ENCODE measurements at places on chromosomes 5 and 9.

DNA sequence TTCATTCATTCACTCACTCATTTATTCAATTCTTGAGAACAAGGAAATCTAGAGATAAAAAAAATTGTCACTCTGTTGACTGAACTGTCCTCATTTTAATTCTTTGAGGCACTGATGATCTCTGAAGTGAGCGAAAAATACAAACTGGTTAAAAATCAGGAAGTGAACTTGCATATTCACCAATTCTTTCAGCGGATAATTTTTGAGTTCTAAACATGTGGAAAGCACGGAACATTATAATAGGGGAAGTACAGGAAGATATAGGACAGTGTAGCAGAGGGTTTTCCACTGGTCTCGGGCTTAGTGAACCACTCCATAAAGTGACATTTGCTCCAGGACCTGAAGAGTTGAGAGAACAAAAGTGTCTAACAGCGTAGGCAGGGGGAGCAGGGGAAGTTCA is 169.5 kb downstream of the TLR4 start:
- DNase-seq, result no peak

DNA sequence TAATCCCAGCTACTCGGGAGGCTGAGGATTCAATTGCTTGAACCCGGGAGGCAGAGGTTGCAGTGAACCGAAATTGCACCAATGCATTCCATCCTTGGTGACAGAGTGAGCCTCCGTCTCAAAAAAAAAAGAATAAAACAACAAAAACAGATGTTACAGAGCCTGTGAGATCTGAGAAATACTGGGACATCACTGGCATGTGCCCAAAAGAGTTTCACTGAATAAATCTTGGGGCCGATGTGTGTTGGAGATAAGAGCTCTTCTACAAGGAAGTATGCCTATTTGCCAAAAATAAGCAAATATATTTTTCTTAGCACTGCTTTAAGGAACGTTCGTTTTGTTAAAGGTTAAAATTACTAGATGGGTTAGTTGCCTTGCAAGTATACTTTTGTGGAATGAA is 55.1 kb downstream of the KIAA1958 start:
- no peak for DNase-seq

- DNase-seq, result no peak
Measured at GRCh38 chr9:73138516-73138915, 13.1 kb upstream of the ANXA1 start.

GRCh38 chr5:88884608-88884877 is 1.6 kb upstream of the MEF2C start:
- no peak for DNase-seq

GRCh38 chr5:21212026-21212425 is 1224.0 kb upstream of the CDH18 start:
- no peak for DNase-seq

GRCh38 chr5:174693697-174694385 is 30.5 kb upstream of the MSX2 start:
- no peak for DNase-seq

DNA sequence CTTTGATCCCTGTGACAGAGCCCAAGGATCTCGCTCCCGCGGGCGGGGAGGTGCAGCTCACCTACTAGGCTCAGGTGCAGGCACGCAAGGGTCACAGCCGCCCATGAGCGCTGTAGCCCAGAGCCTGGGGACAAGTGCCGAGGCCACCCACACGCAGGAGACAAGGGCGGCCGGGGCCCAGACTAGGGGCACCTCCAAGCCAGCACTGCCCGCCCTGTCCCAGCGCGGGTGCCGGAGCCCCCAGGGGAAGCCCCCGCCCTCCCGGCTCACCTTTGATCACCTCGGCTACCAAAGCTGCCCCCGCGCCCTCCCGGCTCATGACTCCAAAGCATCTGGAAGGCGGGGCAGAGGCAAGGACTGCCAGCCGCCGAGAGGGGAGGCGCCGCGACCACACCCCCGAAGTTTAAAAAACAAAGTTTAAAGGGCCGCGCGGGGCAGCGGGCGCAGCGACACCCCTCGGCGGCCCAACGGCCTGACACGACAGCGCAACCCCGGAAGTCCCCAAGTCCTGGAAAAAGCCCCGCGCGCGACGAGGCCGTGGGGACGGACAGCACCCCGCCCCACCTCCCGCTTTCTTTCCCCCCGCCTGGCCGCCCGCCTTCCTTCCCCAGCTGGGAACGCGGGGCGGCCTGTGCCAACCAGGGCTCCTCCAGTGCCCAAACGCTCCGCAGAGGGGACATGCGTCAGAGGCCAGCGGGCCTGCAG is 53.0 kb downstream of the CDC14B start:
- peak; percentile 75 for DNase-seq

GRCh38 chr5:152136321-152136720 is 211.7 kb upstream of the GLRA1 start:
- no peak for DNase-seq

GRCh38 chr9:4666042-4666699 is at the start of gene SPATA6L:
TSS of gene SPATA6L (minus strand) at chr9:4666480. CDS start at chr9:4666250, 230 bp downstream.
- peak; percentile 41 for DNase-seq

- DNase-seq, result no peak
Measured at GRCh38 chr5:29894668-29895067, 1298.8 kb upstream of the CDH6 start.

DNA sequence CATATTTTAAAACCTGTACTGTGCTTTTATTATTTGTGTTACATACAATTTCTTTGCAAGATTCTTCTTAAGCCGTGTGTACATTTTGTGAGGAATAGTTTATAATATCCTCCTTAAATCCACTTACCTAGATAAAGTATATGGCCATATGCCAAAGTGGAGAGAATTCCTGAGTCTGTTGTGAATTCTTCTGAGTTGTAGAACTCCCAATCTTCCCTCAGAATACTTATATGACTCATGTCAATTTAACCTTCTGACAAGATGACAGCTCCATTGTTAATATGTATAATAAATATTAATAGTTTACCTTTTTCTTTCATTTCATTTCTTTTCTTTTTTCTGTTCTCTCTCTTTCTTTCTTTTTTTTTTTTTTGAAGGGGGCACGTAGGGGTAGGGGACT is 6.0 kb upstream of the RICTOR start:
- DNase-seq, result no peak

DNA sequence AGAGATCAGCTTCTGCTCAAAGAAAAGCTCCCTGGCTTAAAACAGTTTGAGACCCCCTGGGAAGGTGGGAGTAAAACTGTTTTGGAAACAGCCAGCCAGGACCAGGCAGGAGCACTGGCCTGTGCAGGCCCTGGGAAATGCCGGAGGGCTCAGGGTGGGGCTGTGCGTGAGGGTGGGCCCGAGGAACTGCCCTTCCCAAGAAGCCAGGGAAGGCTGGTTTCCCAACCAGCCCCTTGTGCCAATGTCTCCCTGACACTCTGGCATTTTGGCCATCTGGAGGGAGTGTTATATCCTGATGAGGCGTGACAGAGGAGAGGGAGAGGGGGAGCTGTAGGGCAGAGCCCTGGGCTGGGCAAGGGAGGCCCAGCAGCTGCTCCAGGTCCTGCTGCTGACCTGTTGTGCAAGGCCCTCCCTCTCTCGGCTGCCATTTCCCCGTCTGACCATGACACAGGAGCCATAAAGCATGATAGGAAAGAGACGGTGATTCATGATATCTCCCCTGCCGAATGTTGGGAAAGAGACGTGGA is 16.1 kb downstream of the OLFML2A start:
- DNase-seq, result no peak

- no peak for DNase-seq
Measured at GRCh38 chr5:178460598-178460997, 129.6 kb downstream of the COL23A1 start.

GRCh38 chr5:73482383-73483136 is 15.7 kb upstream of the BTF3 start:
- DNase-seq, result no peak

GRCh38 chr9:96408409-96409280 is 9.5 kb downstream of the ZNF367 start:
- DNase-seq, result no peak
